ENCODE measurements at places on chromosomes 13 and 19. TPM values are rescaled to one million over a fixed set of nuclear protein-coding genes. Genes with fewer than 3 reads are reported as not detected.

HS6ST3 gene
- 1.7 TPM for total RNA-seq

CLPTM1 gene
- 36.7 TPM for total RNA-seq

SERPINE3 gene
- not detected for total RNA-seq

SMIM44 gene
- not detected for total RNA-seq

SMAD9 gene
- total RNA-seq: 11.2 TPM

CEACAM8 gene
- total RNA-seq: 4.8 TPM

DLEU7 gene
- 0.10 TPM for total RNA-seq

DNA sequence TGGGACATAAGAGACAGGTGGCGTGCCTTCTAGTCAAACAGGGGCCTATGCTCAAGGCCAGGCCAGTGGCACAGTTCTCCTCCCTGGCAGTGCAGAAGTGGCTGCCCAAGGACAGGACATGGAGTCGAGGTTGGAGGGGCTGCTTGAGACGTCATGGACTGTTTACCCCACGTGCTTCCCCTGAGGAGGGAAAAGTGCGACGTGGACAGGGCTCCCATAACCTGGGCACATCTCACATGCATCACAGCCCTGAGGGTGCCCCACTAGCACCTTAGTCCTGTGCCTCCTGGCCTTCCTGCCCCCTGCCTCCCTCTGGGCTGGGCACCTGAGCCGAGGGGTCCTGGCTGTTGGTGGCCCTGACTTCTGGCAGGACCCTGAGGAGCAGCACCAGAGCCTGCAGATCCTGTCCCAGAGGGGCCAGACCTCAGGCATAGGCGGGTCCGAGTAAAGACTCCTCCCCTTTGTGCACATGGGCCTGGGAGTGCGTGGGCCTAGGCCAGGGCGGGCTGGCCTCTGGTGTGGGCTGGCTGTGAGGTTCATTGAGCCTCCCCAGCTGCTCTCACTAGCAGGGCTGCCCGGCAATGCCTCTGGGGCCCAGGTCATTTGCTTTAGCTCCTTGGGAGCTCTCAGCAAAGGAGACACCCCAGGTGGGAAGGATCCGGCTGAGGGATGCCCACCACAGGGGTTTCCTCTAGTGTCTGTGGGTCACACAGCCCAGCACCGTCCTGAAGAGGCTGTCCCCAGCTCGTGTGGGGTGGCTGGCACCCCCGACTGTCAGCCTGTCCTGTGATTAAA is 65.7 kb downstream of the CEBPG start:
- no peak for DNase-seq

- peak; percentile 33 for DNase-seq
Measured at GRCh38 chr13:37074703-37075102, 15.2 kb upstream of the SUPT20H start.

- no peak for DNase-seq
Measured at GRCh38 chr13:44448875-44449274, 75.3 kb downstream of the SERP2 start.

DNA sequence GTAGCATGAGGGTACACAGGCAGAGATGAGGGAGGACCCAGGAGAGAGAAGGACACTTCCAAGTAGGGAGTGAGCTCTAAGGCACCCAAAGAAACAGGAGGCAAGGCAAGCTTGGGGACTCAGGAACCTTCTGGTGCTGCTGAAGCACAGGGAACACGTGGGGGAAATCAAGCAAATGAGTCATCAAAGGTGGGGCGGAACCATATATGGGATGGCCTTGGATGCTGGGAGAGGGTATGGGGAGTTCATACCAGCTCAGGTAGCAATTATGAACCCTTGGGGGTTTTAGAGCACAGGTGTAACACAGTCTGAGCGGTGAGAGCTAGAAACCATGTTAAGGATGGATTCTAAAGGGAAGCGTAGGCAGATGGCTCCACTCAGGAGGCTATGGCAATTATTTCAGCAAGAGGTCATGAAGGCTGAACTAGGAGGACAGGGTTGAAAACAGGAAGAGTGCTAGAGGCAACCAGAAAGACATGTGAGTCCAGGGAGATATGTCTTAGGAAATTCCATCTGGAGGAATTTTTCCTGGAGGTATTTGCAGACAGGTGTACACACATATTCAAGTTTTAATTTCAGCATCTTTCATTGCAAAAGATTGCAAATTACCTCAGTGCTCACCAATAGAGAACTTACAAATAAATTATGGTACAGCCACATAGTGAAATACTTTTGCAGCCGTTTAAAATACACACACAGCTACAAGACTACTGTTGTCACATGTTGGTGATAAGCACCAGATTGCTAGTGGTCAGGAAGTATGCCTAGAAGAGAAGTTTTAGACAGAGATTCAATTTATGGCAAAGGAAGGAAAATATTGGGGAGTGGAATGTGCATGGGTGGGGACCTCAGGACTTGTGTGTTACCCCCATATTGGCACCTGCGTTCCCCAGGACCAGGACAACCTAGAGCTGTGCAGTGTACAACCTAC is 77.0 kb downstream of the STARD13 start:
- no peak for DNase-seq

DNA sequence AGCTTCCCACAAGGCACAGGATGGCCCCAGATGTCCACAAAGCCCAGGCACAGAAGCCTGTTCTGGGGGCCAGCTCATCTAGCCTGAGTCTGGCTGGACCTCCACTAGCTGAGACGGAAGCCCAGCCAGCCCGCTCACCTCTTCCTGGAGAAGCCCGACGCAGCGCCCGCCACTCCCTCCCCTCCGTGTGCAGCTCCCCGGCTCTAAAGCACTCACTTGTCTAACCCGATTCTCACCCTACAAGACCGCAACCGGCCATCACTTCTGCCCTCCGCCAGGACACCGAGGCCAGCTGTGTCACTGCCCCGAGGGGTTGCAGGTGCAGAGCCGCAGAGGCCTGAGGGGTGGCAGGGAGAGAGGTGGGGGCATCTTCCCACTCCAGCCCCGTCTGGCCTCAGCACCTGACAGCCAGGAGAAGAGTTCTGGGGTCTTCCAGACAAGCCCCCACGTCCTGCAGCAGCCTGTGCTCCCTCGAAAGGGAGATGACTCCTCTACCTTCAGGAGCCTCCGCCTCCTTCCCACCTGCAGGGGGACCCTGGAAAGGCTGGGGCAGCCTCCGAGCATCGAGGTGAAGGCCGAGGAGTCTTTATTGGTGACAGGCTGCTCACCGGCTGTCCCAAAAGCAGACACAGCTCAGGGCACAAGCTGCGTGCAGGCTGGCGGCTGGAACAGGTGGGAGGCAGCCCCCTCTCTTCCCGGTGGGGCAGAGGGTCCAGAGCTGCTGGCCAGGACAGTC is 5.9 kb upstream of the DIRAS1 start:
- no peak for DNase-seq

DNA sequence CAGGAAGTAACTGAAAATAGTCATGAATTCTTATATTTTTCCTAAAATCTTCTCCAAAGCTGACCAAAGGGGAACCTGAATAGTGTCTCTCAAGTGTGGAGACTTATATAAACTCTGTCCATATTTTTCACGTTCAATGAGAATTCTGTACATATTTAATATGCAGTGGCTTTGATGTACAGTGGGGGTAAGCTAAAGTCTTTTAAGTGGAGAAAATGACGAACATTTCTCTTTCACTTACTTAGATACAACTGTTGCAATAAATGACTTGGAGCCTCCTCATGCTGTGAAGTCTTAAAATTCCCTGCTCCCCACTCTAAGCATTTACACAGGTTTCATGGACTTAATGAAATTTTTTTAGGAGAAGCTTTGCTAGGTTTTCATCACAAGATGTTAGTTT is 1196.7 kb downstream of the EFNB2 start:
- no peak for DNase-seq

DNA sequence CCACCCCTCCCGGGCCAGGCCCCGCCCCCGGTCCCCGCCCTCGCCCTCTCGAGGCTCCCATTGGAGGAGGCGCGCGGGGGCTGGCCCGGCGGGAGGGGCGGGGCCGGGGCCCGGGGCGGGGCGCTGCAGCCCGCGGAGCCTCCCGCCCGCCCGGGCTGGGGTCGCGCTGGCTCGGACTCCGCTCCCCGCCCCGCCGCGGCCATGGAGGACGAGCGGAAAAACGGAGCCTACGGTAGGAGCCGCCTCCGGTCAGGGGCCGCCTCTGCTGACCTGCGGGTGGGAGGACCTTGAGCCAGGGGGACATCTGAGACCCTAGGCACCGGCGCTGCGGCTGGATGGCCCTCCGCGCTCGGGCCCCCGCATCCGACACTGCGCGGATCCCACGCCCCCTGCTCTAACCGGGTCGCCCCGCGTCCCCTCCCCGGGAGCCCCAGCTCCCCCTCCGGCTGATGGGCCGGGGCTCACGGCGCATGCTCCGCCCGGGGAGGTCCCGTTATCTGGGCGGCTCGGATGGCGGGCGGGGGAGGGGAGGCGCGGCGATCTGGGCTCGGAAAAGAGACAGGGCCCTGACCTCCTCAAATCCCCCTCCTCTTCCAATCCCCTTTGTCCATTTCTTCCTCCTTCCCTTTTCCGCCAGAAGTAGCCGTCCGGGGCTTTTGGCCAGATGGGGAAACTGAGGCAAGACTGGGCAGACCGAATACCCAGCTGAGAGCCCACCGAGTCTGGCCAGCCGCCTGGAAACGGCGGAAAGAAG is 15.4 kb upstream of the AP1M2 start:
- DNase-seq: peak; percentile 51

DNA sequence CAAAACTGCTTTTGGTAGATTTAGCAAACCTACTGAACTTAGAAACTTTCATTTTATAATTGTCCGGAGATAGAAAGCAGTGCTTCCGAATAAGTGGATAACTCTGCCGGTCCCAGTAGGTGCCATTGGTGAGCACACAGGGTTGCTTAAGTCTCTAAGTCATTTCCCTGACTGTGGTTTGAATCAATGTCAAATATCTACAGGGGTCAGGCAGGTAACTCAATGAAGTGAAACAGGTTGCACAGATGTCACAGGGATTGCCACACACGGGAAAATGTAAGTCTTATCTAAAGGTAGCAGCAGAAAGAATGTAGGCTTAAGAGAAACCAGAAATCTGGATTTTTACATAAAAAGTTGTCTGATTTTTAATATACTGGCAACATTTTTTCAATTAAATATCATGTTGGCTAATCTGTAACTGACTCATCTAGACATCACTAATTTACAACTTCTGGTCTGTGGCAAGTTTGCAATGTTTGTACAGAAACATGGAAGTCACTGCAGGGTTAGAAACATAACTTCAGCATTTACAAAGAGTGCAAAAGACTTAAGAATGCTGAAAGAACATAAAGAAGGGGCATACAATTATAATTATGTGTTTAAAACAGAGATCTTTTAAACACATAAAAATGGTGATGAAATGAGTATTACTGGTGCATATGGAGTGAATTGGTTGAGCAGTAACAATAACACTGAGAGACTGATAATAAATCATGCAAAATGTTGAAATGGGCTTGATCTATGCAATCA is 14.3 kb upstream of the LRRC63 start:
- DNase-seq: peak; percentile 36

GRCh38 chr13:93549326-93550005 is 322.9 kb downstream of the GPC6 start:
- DNase-seq: no peak

GRCh38 chr19:1768248-1768647 is 14.9 kb downstream of the ONECUT3 start:
- DNase-seq: no peak

GRCh38 chr13:76499891-76500290 is 386.3 kb downstream of the KCTD12 start:
- DNase-seq: no peak
